ENCODE measurements at places on chromosomes 6 and 20.

- DNase-seq, result no peak
Measured at GRCh38 chr6:6858533-6858982, 249.2 kb upstream of the RREB1 start.

DNA sequence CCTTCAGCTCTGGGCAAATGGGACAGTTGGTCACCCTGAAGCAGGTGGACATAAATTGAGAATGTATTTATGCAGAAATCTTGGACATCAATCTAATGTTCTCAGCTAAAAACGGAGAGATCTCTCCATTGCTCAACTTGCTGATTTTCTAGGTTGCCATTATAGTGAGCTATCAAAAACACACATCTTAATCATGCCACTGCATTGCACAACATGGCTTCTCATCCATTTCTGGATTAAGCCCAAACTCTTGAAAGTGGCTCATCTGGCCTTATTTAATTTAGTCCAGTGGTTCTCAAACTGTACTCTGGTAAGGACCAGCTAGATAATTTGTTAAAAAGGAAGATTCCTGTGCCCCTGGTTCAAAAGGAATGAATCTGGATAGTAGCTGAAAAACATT lies 324.9 kb upstream of the CITED2 start:
- DNase-seq, result no peak

DNA sequence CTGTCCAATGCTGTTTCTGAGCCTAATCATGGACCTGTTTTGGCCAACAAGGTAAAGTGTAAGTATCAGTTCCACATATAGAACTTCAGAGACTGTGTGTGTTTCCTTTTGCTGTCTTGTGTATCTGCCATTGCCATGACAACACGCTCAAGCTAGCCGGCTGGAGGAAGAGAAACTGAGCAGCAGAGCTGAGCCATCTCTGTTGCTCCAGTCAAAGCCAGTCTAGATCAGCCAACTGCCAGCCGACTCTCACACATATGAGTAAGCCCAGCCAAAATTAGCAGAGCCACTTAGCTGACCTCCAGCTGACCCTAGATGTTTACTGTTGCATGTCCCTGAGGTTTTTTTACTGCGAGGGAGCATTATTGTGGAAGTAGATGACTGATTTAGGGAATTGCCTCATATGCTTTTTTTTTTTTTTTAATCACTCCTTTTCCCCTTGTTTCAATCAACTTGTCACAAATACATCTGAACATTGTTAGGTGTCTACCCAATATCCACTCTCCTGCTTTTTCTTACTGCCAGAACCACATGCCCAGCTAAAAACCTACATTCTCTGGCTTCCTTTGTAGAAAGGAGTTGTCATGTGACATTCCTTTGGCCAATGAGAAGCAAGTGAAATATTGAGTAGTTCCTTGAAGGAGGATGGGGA lies 304.3 kb upstream of the SUPT3H start:
- DNase-seq, result no peak

DNA sequence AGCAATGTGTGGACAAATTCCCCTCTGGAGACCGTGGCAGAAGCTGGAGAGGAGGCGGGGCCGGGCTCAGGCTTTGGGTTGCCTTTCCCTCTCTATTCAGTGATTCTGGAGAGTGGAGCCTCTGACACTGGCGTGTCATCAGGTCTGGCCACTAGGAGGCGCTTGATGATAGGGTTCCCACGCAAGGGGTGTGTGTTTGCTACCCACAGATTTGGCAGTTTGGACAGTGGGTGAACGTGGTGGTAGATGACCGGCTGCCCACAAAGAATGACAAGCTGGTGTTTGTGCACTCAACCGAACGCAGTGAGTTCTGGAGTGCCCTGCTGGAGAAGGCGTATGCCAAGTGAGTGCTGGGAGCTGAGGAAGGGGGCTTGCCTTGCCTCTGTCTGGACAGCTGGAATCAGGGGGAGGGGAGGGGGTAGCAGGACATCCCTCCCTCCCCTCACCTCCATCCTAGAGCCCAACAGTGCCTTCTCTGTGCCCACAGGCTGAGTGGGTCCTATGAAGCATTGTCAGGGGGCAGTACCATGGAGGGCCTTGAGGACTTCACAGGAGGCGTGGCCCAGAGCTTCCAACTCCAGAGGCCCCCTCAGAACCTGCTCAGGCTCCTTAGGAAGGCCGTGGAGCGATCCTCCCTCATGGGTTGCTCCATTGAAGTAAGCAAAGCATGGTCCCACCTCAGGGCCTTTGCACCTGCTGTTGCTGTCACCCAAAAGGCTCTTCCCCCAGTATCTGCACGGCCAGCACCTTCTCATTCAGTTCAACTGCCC lies 14.3 kb downstream of the CAPN11 start:
- peak; percentile 56 for DNase-seq

DNA sequence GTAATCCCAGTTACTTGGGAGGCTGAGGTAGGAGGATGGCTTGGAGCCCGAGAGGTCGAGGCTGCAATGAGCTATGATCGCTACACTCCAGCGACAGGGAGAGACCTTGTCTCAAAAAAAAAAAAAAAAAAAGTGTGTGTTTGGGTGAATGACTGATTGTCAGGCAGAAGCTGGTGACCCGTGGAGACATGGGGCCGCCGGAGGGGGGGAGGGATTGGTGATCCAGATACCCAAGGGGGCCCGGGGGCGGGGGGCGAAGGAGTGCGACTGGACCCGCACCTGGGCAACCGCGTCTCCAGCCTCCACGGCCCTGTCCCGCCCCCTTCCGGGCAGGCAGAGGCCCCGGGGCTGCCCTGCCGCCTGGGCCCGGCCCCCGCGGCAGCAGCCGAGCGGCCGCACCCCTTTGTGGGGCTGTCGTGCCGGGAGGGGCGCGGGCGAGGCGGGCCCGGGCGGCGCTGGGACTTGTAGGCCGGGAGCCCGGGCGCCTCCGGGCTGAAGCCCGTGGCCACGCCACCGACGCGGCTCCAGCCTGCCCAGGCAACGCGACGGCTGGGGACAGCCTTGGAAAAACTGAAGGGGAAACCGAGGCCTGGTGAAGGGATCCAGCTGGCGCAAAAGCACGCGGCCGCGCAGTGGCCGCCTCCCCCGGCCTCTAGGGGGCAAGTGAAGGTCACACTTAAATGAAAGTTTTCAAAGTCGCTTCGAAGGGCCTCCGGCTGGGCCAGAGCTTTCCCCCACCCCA lies 2.1 kb upstream of the RBM38 start:
- peak; percentile 54 for DNase-seq

DNA sequence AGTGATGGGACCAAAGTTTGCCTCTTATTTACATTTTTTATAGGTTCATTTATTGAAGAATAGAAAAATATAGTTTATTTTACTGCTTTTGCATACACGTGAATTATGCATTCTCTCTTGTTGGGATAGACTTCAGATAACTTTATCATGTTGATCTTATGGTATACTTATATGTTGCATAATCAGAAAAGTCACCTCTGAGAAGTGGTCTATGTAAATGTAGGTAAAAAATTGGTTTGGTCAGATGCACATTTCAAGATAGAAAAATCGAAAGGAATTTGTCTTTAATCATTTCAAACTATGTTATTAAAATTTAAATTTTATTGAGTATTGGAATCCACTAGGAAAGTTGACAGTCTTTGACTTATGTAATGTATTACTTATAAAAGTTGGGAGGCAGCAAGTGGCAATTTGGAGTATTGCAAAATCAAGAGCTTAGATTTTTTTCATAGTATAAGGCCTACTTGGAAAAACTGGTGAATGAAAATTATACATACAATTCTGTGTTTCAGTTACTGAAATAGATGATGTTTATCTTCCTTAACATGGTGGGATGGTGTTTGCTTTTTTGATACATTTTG lies 2.4 kb downstream of the PHF3 start:
- DNase-seq, result no peak

DNA sequence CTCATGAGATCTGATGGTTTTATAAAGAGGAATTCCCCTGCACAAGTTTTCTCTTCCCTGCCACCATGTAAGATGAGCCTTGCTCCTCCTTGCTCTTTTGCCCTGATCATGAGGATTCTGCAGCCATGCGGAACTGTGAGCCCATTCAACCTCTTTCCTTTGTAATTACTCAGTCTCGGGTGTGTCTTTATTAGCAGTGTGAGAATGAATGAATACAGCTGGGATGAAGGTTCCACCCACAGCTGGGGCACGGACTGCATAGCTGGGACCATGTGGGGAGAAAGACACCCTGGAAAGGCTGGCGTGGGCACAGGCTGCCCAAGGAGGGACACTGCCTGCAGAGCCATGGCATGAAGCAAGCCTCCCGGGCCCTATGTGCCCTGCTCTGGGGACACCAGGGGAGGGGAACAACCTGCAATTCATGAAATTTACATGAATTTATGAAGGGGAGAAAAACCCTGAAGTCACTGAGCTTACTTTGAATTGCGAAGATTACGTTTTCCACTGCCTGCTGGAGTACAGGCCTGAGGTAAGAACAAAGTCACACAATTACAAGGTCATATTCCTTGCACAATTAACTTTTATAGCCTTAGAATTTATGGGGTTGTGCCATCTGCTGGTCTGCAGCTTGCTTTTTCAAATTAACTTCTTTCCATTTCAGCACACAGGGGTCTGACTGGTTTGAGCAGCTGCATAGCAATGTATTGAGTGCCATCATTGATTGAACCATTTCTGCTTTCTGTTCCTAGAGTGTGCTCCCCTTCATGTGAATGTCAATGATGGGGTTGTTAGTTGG lies 46.2 kb downstream of the SLC22A1 start:
- no peak for DNase-seq

DNA sequence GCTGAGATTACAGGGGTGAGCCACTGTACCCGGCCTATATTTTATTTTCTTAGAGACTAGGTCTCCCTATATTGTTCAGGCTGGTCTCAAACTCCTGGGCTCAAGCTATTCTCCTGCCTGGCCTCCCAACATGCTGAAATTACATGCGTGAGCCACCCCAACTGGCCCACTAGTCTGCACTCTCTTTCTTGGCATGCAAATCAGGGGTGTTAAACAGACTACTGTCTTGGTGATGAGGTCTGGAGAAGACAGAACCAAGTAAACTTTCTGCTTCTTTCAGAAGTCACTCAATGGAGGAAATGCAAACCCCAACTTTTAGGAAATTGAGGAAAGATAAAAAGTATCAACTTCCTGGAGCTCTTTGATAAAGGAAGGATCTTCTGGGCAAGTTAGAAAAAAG lies 8.0 kb upstream of the TUBB2B start:
- no peak for DNase-seq

DNA sequence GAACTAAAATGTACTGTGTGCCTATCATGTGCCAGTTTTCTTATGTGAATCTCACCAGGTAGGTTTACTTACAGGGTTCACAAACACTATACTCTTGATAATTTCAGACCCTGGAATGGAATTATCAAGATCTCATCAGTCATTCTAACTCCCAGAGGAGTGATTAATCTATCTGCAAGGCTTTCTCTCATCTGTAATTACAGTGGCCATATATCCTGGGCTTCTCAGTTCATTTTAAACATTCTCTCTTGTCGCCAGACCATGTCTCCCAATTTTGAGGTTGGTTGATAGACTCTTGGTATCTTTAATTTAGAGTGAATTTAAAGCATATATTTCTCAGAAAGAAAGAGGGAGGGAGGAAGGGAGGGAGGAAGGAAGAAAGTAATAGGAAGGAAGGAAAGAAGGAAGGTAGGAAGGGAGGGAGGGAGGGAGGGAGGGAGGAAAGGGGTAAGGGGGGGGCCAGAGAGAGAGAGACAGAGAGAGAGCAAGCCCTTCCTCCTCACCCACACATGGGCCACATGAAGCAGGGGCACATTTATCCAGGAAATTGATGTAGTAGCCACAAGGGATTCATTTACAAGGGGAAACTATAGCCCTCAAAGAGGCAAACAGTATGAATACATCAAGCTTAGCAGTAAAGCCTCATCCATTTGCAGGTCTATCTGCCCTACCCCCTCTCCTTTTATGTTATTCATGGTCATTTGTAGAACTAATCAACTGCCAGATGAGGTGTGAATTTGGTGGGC lies 25.8 kb upstream of the NRSN1 start:
- no peak for DNase-seq

DNA sequence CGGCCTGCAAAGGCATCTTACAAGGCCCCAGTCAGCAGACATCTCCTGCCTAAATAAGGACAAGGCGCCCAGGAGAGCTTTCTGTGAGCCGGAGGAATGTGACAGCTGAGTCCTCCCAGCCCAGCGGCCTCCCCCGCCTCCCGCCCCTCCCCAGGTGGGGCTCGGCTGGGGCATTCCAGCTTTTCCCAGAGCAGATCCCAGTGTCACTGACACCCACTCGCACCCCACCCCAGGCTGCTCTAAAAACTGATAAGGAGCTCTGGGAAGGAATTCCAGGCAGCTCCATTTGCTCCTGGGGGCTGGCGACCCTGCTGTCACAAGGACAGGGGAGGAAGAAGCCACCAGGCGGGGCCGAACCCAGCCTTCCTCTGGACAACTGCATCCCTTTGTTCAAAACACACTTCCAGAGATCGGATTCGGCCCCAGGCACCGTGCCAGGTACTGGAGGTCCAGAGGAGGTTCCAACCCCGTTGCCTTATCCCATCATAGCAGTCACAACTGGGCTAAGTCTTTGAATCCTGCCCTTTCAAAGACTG lies 49.7 kb downstream of the JPH2 start:
- peak; percentile 12 for DNase-seq

GRCh38 chr20:52379723-52380336 lies 188.3 kb upstream of the ZFP64 start:
- no peak for DNase-seq

DNA sequence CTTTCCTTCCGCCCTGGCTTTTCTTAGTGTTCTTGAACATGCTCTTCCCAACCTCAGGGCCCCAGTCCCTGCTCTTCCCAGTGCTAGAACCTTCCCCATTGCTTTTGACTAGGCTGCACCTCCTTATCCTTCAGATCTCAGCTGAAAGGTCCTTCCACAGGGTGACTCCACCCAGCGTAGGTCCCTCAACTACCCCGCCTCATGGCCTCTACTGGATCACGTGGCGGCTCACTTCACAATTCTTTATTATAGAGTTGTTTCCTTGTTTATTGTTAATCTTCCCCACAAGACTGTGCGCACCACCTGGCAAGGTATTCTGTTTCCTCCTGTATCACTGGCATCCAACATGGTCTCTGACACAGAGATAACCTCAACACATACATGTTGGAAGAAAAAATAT lies 31.2 kb downstream of the TTLL9 start:
- DNase-seq, result no peak

DNA sequence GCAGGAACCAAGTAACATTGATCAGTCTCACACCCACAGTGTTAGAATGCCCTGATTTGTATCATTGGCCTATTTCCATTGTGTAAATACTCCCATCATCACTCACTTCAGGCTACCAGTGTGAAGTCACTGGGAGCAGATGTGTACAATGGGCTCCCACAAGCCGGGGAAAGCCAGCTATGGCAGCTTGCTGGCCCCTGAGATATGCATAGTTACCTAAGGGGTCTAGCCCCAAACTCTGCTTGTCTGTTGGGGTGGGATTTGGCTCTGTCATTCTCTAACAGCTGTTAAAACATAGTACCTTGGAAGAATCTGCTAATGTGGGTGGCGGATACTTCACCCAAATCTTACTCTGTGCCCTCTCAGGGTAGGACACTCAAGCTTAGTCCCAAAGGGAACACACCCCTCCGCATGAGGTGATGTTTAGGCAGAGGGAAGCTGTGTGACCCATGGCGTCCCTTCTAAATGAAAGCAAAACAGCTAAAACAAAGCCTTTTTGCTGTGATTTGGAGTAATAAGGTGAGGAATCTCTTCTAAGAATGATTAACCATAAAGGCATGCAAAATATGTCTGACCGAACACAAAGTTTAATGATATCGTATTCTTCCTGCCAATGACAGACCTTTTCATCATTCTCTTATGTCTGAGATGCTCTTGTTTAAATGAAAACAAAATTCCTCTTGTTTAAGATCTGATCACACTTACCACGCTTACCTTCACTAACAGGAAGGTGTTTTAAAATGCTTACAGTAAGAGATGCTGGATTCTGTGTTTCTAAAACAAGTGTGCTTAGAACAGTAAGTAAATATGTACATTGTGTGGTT lies 45.9 kb upstream of the PXDC1 start:
- no peak for DNase-seq
